ENCODE measurements at places on chromosomes 16 and 17. TPM values are rescaled to one million over a fixed set of nuclear protein-coding genes. Genes with fewer than 3 reads are reported as not detected.

CMTM1 gene
- 1.3 TPM for total RNA-seq

NUFIP2 gene
- total RNA-seq, result 30.7 TPM

RTN4RL1 gene
- 0.16 TPM for total RNA-seq

SLC22A31 gene
- not detected for total RNA-seq

KRTAP1-5 gene
- total RNA-seq, result not detected

GFER gene
- 20.1 TPM for total RNA-seq

GALR2 gene
- total RNA-seq, result 10.0 TPM

ZPBP2 gene
- not detected for total RNA-seq

C16orf54 gene
- 1.1 TPM for total RNA-seq

TBC1D28 gene
- not detected for total RNA-seq

KRT20 gene
- total RNA-seq, result 1.4 TPM

TM4SF5 gene
- total RNA-seq, result not detected

SULT1A4 gene
- total RNA-seq, result 7.5 TPM

TMEM114 gene
- not detected for total RNA-seq

HSD3B7 gene
- total RNA-seq, result 15.5 TPM

MYH3 gene
- total RNA-seq, result 3.0 TPM

OR1A1 gene
- total RNA-seq, result not detected

IRX3 gene
- total RNA-seq, result 0.33 TPM

MAPT gene
- 20.5 TPM for total RNA-seq

HS3ST2 gene
- 0.55 TPM for total RNA-seq

BCAS3 gene
- total RNA-seq, result 28.8 TPM

CDH11 gene
- 20.3 TPM for total RNA-seq

CCL1 gene
- not detected for total RNA-seq

PNMT gene
- total RNA-seq, result 5.3 TPM

CLEC10A gene
- total RNA-seq, result 16.9 TPM

TSNAXIP1 gene
- 1.1 TPM for total RNA-seq

SMIM22 gene
- total RNA-seq, result not detected

TTYH2 gene
- total RNA-seq, result 4.9 TPM

TP53TG3B gene
- total RNA-seq, result not detected

KRTAP9-4 gene
- not detected for total RNA-seq

SCARF1 gene
- total RNA-seq, result 10.2 TPM

P2RX1 gene
- total RNA-seq, result 4.6 TPM

TOM1L1 gene
- total RNA-seq, result 23.8 TPM

KRT9 gene
- total RNA-seq, result not detected

GPR179 gene
- not detected for total RNA-seq

RGS11 gene
- 24.9 TPM for total RNA-seq

PTX4 gene
- total RNA-seq, result not detected

TVP23A gene
- 0.83 TPM for total RNA-seq

RASL10B gene
- 5.5 TPM for total RNA-seq

CHAD gene
- total RNA-seq, result not detected

Measured in sigmoid colon (tissue), 7 donors.